Kasumi-1 (cell line): ENCODE measurements at places on chromosomes 4 and X.

GRCh38 chr4:88897180-88897579 is 159.8 kb downstream of the FAM13A start:
- DNase-seq: no peak

DNA sequence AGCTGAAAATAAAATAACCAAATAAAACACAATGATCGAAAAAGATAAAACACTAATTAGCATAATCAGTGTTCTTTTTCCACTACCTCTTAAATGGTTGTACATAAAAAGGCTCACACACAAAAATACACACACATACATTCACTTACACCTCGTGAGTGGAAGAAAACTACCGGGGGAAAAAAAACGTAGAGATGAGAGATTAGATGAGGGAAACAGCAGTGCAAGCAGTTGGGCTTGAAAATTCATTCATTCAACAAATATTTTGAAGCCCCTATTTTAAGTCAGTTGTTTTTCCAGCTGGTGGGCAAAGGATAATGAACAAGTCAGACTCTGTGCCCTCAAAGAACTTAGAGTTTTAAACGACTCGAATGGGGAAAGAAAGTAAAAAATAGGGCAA is 1.0 kb downstream of the TBCK start:
- DNase-seq: peak; percentile 27

- no peak for DNase-seq
Measured at GRCh38 chr4:109820563-109820962, 5.0 kb downstream of the GAR1 start.

- DNase-seq: no peak
Measured at GRCh38 chrX:65841263-65841662, 173.8 kb downstream of the MSN start.

DNA sequence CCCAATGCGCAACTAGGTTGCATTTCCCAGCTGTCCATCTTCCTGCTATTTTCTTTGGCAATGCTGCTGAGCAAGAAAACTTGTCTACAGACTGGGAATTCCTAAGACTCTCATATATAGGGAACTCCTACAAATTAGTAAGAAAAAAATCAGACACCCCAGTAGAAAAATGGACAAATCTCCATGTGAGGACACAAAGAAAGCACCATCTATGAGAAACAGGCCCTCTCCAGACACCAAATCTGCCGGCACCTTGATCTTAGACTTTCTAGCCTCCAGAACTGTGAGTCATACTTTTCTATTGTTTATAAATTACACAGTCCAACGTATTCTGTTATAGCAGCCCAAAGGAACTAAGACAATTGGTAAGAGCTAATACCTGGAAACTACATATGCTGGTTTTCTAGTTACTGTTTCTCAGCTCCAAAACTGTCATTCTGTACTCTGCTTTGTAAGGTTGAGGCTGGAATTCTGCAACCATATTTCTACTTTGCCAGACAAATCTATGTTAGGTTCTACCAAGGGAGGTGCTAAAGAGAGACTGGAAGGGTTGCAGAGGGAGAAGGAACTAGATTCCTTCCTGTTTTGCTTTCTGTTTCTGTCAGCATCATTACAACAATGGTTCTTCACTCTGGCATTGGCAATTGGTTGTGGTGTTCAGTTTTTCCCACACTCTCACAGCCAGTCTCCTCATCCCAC is 35.7 kb upstream of the FAM241A start:
- DNase-seq: no peak

DNA sequence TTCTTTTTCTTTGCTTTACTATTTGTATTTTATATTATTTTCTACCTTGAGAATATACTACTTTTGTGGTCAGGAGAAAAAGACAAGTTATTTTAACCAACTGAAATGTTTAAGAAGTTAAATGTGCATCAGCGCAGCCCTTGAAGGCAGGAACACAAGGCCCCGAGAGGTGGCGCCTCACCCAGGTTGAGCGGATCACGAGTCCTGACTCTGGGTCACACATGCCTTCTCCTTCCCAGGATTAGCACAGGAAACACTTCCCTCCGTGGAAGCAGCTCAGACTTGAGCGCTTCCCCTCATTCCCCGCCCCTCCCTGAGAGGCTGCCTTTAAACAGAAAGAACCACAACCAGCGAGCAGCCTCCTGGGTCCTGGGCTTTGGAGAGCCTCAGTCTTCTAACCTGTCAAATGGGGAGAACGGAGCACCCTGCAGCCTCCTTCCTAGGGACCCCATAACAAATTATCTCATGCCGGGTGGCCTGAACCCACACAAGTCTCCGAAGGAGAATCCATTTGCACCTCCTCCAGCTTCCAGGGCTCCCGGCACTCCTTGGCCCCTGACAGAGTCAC is 217.6 kb downstream of the AFAP1 start:
- peak; percentile 12 for DNase-seq

- no peak for DNase-seq
Measured at GRCh38 chr4:11472535-11472934, 43.8 kb upstream of the HS3ST1 start.

- DNase-seq: peak; percentile 83
Measured at GRCh38 chr4:139454111-139455045, at the start of gene RAB33B. Gene RAB33B, plus strand, starts transcription at chr4:139454121. Its CDS starts 75 bp downstream, at chr4:139454196.

GRCh38 chr4:184503869-184504300 is 29.5 kb upstream of the IRF2 start:
- DNase-seq: peak; percentile 96

DNA sequence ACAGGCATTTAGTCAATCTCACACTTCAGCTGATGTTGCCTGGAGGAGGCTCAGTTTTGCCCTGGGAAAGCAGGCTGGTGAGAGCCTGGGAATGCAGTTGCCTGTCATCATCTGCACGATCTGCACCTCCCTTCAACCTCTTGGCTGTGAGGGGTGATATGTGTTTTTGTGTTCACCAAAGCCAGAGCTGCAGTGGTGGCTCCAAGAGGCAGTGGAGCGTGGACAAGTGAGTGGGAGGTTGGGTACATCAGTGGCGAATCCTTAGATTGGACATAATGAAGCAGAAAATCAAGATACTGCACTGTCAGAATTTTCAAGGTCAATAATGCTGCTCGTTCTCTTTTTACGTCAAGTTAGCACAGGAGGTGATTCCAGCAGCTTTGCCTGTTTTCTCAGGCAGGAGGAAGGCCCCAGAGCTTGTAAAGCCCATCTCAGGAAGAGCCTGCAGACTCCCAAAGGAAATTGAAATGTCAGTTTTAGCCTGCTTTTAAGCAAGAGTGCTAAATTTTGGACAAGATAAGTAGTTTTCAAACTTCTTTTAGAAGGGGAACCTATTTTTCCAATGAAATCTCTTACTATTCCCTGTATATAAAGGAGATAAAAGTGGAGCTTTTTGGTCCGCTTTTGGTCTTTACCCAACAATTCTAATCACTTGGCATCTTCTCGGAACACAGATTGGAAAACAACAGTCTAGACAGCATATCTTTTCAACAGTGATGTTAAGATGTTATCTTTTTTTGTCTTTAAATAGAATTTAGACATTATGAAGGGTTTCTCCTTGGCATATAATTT is 92.8 kb downstream of the FRAS1 start:
- no peak for DNase-seq

DNA sequence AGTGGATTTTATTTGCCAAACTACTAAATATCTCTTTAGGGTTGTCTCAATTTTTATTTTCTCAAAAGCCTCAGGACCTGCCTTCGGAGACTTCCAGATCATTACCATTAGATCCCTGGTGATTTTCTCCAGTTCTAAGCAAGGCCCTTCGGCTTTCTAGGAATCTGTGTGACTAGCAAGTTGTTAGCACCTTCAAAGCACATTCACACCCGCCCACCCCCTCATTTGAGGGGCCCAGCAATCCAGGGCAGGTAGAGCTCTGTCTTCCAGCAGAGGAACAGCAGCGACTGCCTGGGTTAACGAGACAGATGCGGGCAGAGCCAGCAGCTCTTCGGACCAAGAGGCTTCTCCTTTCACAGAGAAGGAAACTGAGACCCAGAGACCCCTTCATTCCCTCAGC is 2.0 kb downstream of the WDR1 start:
- DNase-seq: no peak

GRCh38 chr4:164924670-164925238 is 47.8 kb downstream of the APELA start:
- DNase-seq: no peak

- DNase-seq: no peak
Measured at GRCh38 chr4:92099861-92100260, 203.9 kb upstream of the GRID2 start.

GRCh38 chr4:148030193-148030873 is 298.4 kb downstream of the ARHGAP10 start:
- DNase-seq: peak; percentile 33

DNA sequence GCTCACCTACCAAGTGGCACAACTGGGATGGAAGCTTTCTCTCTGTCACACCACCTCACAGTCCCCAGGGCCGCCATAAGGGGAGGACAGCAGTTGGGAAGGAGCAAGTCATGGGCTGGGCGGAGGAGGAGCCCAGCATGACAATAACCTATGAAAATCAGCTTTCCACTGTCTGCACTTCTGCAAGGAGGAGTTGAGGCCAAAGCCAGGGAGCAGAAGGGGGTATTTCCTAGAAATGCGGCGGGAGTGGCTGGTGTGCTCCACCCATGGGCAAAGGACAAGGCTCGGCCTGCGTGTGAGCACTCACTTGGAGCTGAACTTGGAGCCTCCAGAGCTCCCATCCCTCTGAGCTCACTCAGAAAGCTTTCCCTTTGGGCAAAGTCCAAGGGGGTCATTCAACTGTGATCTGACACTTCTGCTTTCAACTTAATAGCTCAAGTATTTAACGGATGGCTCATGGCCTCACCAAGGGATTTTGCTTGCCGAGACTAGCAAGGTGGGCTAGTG is 18.5 kb downstream of the APLN start:
- DNase-seq: no peak

- DNase-seq: peak; percentile 10
Measured at GRCh38 chr4:151325111-151325948, at the start of gene SH3D19. Gene SH3D19, minus strand, starts transcription at chr4:151325605. Its CDS starts 253 bp downstream, at chr4:151325352.

DNA sequence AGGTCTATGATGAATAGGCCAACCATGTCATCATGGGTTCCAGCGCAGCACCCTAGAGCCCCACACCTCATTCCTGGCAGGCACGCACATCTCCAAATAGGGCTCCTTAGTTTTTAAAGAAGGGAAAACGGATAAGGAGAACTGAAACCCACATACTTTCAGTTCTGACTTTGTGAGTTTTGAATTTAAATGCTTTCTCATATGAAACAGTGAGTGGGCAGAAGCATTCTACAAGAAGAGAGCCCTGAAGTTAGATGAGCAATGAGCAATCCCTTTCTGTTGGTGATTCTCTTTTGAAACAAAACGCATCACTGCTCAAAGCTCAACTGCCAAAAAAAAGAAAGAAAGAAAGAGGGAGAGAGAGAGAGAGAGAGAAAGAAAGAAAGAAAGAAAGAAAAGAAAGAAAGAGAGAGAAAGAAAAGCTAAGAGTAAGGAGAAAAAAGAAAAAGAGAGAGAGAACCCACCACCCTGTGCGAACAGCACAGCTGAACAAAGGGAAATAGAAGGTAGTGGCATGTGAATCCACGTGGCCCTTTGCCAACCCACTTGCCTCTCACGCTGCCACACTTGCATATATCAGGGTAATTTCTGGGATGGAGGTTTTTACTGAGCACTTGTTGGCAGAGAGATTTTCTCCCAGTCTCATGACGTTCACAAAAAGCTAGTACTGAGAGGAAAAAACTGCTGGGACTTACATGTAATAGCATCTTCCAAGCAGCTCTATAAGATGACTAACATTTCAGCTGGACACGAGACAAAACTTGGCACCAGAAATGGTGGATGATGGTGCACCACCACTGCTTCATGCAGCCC is 31.0 kb downstream of the TMSB4X start:
- DNase-seq: no peak

- DNase-seq: peak; percentile 85
Measured at GRCh38 chr4:88456670-88457306, at the start of gene HERC5. Gene HERC5, plus strand, starts transcription at chr4:88457119. Its CDS starts 151 bp downstream, at chr4:88457270.

DNA sequence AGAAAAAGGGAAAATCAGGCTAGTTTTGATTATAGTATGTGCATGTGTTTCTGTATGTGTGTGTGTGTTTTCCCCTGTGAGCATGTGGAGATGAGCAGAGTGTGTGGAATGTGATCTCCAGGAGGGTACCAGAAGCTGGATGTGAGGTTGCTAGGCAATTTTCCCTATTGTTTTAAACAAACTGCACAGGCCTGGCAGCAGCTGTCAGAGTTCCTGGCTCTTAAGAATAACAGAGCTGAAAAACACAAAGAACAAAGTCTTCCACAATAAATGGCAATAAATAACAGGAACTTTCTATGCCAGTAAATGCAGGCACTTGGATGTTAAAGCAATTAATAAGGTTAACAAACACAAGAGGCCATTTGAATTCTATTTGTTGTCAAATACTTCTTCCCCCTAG is 344.6 kb upstream of the CTSO start:
- DNase-seq: no peak

- DNase-seq: no peak
Measured at GRCh38 chr4:97016186-97016907, 1126.9 kb downstream of the STPG2 start.

- DNase-seq: no peak
Measured at GRCh38 chr4:152100379-152101201, 339.8 kb upstream of the GATB start.

GRCh38 chr4:40908702-40909362 is 159.1 kb downstream of the NSUN7 start:
- DNase-seq: peak; percentile 86

- DNase-seq: peak; percentile 65
Measured at GRCh38 chr4:64713256-64713840, 304.1 kb upstream of the TECRL start.

- no peak for DNase-seq
Measured at GRCh38 chr4:178602833-178603232, 1160.6 kb upstream of the AGA start.

DNA sequence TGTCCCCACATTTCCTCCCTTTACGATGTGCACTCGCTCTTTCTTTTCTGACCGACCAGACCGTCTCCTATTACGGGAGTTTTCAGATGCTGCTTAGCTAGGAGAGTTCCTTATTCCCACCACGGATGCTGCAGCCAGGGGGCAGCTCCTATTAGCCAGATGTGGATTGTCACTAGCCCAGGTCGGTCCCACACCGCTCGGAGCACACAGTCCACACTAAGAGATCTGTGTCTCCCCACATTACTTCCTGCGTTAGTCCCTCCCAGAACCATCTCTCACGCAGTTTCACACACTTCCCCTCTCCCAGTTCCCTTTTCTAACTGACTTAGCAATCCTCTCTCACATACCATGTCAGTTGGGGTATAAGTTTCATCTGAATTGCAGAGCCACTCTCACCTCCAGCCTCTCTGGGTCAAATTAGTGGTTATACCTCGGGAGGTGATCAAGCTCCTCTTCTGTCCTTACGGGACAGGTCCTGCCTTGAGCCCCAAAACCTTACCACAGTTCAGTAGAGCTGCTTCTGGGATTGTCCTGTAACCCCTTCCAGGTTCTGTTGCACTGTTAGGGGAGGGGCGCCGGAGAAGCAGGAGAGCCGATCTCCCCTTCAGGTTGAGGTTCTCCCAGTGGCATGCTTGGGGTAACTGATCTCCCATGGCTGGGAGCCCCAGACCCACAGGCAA is 28.2 kb downstream of the SULT1E1 start:
- peak; percentile 91 for DNase-seq

DNA sequence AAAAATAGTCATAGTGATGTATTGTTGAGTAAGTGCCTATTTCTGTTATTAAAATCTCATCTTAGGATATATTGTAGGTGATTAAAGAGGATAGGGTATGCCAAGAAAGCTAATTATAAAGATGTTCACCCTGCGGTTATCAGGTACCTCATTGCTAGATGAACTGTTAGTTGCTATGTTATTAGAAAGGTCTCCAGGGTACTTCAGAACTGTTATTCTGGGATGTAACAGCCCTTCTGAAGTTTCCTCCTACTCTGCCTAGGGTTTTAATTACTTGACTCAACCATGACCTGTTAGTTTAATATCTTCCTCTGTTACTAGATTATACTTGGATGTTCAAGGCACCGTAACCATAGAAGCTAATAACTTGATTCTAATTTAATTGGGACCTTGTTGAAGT is 15.4 kb downstream of the TMPRSS11E start:
- no peak for DNase-seq

GRCh38 chr4:23654791-23655190 is 235.1 kb downstream of the PPARGC1A start:
- no peak for DNase-seq
